ENCODE measurements at places on chromosomes 1 and 21.

- DNase-seq = peak; percentile 85
Measured at GRCh38 chr1:197868751-197869489, 33.5 kb upstream of the C1orf53 start.

GRCh38 chr1:15051882-15052528 is 101.5 kb upstream of the TMEM51 start:
- DNase-seq = no peak

DNA sequence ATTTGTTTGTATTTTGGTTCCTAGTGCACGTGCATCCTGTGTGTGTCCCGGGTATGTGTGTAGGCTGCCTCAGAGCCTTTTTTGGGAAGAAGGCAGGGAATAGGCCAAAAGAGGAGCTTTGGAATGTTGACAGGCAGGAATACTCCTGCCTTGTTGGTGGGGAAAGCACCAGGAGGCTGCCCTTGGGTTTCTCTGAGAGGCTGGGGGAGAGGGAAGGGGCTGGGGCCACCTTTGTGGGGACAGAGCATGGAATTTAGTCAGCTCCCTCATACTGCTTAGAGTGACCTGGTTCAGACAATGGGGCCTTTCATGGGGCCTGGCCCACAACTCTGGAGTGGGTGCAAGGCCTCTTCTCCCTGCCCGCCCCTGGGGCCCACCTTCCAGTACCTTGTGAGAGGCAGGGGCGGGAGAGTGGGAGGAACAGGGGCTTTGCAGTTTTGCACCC is 31.3 kb downstream of the ACOT11 start:
- no peak for DNase-seq

- no peak for DNase-seq
Measured at GRCh38 chr1:111290104-111290503, 547 bp upstream of the CHIA start.

GRCh38 chr1:85502171-85502570 is 37.2 kb upstream of the DDAH1 start:
- DNase-seq = no peak

DNA sequence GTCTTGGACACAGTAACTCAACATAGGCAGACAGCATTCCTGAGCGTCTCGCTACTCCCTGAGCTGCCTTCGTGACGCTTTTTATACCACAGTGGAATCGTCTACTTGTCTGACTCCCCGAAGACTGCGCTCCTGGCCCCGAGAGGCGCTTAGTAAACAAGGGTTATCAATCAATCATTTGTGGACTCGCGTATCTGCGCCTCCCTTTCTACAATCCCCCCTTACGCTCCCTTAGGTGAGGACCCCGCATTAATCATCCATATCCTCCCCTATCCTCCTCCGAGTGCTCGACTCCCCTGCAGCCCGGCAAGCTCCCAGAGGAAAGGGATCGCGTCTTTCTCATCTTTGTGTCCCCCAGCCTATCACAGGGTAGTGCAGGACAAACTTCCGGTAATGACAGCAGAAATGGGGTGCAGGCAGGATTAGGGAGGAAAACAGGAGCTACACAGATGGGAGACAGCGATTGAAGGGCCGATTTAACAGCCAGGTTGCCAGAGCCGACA is 522 bp downstream of the TMEM59 start:
- DNase-seq = peak; percentile 68

GRCh38 chr21:31354604-31355443 is 10.8 kb upstream of the TIAM1 start:
- peak; percentile 12 for DNase-seq

GRCh38 chr1:214540324-214540723 is 11.1 kb downstream of the PTPN14 start:
- DNase-seq = no peak

- DNase-seq = no peak
Measured at GRCh38 chr1:227883641-227884301, 64.0 kb downstream of the WNT9A start.

GRCh38 chr1:245753807-245754206 is 599.0 kb downstream of the KIF26B start:
- DNase-seq = no peak

DNA sequence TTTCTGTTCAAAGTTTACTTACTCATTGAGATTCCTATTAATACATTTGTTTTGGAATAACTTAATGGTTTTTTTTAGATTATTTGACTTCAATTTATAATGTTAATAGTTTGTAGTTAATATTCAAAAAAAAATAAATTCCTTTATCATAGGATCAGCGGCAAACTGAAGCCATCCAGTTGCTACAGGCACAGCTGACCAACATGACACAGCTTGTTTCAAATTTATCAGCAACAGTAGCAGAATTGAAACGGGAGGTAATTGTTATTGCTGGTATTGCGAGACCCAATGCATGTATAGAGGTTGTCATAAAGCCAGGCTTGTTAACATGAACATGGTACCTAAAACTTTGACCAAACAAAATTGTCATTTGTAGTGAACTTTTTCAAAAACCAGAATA is 59.0 kb upstream of the FASLG start:
- peak; percentile 61 for DNase-seq

DNA sequence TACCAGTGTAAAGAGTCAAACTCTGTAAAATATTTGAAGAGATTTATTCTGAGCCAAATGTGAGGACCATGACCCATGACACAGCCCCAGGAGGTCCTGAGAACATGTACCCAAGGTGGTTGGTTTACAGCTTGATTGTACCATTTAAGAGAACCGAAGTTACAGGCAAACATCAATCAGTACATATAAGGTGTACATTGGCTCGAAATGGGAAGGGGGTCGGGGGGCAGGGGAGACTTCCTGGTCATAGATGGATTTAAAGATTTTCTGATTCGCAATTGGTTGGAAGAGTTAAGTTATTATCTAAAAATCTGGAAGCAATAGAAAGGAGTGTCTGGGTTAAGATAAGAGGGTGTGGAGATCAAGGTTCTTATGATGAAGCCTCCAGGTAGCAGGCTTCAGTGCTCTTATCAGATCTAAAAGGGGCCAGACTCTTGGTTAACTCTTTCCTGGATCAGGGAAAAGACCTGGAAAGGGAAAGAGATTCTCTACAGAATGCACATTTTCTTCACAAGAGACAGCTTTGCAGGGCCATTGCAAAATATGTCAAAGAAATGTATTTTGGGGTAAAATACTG is 47.5 kb upstream of the NTPCR start:
- DNase-seq = no peak

DNA sequence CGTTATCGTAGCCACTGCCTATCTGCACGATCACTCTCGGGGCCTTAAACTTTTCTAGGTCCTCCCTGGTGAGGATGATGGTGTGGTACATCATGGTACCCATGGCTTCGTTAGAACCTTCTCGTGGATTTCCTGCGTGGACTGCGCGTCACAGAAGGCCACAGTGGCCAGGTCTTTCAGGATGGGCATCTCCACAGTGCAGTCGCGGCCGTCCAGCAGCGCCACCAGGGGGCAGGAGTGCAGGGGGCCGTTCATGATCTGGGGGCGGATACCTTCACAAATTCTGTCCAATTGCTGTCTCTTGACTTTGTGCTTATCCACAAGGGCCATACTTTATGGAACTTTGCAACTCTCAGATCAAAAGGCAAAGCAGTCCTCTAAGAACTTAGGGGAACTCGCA is 69.6 kb downstream of the WLS start:
- no peak for DNase-seq

- no peak for DNase-seq
Measured at GRCh38 chr1:204266504-204267034, 52.8 kb upstream of the GOLT1A start.

- DNase-seq = no peak
Measured at GRCh38 chr1:209584231-209584672, 738 bp downstream of the CAMK1G start.

DNA sequence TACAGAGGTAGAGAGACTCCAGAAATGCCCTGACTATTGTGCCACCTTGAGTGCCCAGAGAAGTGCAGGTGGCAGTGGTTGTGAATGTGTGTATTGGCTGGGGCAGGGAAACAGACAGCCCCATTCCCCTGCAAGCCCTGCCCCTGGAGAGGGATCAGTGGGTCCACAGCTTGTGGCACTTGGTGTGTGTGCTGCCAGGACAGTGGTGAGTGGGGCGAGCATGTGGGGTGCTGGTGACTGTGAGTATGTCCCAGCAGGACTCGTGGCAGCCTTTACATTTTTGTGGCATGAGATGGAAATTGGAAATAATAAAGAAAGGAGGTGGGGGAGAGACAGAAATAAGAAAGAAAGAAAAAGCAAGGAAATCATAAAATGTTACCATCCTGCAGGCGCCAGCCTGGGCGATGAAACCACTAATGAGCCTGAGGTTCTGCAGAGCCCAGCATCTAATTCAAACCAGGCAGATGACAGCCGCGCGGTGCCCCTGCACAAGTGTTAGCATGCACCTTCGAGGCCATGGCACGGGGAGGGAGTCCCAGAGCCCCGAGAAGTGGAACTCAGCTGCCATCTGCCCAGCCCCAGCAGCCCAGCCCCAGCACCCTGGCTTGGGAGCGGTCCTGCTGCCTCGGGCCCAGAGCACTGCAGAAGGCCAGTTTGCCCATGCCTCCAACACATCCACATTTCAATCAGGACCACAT is 49.1 kb upstream of the ZBTB40 start:
- DNase-seq = no peak

GRCh38 chr21:37427221-37427620 is 60.6 kb downstream of the DYRK1A start:
- DNase-seq = no peak

- no peak for DNase-seq
Measured at GRCh38 chr1:205531191-205532025, 26.9 kb downstream of the CDK18 start.

DNA sequence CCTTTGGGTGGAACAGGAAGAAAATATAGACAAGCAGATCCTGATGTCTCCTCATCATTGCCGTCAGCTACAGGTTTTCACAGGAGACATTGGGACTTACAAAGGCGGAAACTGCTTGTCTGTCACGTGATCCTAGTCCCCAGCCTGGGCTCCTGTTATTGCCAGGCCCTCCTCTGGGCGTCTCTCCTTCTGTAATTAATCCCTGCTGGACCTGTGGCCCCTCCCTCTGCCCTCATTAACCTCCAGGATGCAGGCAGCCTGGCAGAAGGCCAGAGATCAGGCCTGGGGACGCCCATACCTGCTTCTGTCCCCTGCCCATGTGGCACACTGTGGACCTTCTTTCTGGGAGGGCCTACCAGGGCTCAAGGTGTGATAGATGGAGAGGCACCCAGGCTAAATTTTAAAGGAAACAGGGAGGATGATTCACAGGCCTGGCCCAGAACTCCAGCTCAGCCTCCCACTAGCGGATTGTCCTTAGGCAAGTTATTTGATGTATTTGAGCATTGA is 2.4 kb downstream of the S100A5 start:
- DNase-seq = no peak

DNA sequence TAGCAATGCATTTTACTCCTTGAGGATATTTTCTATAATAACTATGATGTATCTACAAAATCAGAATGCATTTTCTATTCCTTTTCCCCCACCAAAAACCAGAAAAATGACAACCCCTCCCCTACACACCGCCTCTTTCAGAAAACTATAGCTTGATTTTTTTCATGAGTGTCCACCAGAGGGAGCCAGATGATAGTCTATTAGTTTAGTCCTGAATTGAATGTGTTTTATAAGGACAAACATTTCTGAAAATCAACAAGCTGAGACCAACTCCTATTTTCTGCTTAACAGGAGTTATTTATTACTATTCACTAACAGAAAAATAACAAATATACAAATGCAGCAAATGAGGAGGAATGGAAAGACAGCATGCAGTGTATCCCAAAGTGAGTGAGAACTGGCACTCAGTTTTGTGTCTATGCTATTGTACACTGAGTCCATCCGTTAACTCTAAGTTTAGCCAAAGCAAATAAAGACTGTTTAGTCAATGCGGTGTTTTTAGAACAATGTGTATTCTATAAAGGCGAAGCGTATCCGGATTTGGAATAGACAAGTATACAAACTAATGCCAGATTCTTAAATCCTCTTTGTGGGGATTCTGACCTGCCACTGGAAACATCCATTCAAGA is 182.6 kb downstream of the VAV3 start:
- peak; percentile 72 for DNase-seq

- DNase-seq = no peak
Measured at GRCh38 chr1:211347077-211347844, 20.6 kb downstream of the TRAF5 start.

- no peak for DNase-seq
Measured at GRCh38 chr1:108119500-108119899, 80.6 kb downstream of the SLC25A24 start.

GRCh38 chr21:26194326-26194725 is 23.8 kb upstream of the APP start:
- DNase-seq = no peak

GRCh38 chr21:33196941-33197374 is 32.8 kb upstream of the IFNAR2 start:
- peak; percentile 89 for DNase-seq

DNA sequence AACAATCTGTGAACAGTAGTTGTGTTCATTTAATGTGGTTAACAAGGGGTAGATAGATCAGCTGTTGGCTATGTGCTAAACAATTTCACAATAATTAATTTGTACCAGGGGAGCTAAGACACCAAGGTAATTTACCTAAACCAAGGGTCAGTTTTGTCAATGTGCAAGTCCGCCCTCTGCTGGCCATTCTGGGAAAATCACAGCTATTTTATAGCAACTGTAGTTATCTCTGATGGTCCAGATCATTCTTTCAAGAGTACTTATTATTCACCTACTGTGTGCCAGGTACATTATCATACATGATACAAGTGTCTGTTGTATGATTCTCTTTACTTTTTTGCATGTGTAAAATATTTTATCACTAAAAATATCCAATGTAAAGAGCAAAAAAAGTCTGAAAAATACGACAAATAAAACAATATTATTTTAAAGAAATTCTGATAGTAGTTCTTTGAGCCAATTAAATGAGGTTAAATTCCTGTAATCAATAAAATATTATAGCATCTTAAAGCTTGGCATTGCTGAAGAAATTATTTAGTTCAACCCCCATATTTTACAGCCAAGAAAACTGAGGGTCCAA is 312.3 kb upstream of the FAM78B start:
- peak; percentile 75 for DNase-seq

GRCh38 chr21:43571976-43572375 is 87.3 kb downstream of the HSF2BP start:
- no peak for DNase-seq

DNA sequence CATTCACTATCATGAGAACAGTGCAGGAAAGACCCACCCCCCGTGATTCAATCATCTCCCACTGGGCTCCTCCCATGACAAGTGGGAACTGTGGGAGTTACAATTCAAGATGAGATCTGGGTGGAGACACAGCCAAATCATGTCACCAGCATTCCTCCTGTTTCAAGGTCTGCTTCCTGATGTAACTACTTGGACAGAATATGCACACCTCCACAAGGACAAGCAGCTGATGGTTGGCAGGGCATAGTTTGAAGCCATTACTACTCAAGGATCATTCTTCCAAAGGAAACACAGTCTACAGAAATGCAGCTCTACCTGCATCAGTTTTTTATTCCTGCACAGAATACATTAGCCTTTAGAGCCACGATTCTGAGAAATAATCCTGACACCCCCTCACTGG is 28.5 kb upstream of the RNF2 start:
- DNase-seq = peak; percentile 42

DNA sequence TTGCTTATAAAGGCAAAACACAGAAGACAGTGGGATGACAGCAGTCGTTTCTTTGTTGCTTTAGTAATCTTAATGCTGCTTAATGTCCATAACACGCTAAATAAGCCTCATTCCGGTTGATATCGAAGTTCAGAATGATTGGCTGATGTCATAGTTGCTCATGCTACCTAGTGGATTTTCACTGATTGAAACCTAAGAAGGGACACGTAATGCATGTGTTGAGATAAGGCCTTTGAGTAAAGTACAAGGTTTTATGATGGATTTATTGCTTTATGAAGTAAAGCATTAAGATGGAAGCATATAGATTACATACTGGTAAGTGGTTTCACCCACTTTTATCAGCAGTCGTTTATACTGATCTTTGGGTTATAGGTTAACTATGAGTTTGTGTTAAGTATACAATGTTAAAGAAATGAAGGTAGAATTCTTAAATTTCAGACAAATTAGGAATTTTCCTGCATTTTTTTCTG is 25.1 kb downstream of the IARS2 start:
- DNase-seq = peak; percentile 84

Data from OCI-M1 (cell line).